ENCODE measurements at places on chromosomes 2 and 18.

GRCh38 chr18:26574958-26575864, 26.9 kb upstream of the KCTD1 start:
- DNase-seq = no peak

DNA sequence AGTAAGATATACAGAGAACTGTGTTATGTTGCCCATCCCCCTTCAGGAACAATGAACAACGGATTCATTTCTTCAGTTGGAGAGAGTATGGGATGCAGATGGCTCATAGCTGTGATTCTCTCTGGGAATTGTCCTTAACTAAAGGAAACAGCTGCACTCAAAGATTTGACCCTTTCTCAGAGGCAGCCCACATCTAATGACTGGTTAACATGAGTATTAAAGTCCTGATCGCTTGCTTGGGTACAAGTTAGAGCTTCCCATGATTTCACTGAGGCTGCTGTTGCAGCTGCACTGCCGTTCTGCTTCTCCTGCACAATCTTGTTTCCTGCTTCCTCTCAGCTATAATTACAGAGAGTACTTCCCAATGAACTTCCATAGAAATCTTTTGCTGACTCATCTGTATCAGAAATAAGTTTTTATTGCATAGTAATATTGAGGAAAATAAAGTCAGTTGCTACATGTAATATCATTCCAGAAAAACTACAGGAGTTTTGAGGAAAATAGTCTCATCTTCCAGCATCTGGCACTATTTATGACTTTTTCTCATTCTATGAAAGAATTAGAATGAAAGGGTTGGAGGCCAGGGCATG, 12.8 kb upstream of the SCN9A start:
- DNase-seq = no peak

DNA sequence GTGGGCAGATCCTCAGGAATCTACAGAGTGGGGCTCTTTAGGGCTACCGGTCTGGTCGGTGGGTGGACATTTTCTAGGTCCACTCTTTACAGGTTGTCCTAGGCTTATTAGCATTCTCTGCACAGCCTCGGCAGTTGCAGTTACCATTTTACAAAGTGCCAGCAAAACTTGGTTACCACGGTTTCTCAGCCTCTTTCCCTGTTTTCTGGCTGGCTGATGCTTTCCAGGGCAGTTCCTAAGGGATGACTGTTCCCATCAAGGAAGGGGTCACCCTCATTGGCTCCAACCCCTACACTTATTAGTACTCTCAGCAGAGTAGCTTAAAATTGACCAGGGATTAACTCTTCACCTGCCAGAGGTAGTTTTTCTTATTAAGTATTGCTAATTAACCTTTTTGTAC, 2.0 kb upstream of the AQP4 start:
- no peak for DNase-seq

DNA sequence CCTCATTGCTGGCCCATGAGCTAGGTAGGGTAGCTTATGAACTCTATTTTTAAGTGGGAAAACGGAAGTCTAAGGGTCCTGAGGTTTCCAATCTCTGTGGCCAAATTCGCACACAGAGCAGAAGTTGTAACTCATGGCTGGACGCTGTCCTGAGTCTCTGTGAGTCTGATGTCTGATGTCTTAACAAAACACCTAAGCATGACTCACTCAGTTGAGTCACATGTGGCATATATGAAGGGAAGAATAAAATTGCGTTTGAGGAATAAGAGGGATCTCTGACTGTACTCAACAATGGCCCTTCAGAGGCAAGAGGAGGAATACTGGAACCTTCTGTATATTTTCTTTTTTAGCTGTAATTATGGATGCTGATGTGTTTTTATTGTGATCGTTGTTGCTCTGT, 569.7 kb downstream of the RIT2 start:
- no peak for DNase-seq

DNA sequence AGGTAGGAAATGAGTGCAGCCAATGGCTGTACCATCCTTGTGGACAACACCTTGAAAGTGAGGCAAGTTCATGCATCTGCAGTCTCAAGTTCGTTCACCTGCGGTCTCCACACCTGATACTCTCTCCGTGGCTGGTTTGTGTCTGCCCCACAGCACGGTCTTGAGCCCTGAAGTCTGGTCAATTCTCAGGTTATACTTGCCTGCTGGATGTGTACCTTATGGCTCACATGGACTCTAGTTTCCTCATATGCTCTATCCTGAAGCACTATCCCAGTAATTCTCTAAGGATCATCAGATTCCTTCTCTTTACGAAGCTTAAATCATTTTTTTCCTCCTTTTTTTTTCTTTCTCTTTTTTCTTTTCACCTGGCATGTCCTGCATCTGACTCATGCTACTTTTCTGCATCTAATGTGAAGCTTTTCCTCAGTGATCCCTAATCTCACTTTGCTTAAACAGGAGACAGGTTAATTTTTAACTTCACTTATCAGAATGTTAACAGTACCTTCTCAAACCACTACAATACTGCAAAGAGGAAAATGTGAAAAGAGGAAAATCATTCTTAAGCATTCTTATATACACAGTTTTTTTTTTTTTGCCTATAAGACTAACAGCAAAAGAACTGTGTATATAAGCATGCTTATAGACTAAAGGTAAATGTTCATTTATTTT, 511.2 kb downstream of the SOX11 start:
- DNase-seq = no peak

GRCh38 chr2:7020468-7020867, 103.3 kb downstream of the RNF144A start:
- no peak for DNase-seq

DNA sequence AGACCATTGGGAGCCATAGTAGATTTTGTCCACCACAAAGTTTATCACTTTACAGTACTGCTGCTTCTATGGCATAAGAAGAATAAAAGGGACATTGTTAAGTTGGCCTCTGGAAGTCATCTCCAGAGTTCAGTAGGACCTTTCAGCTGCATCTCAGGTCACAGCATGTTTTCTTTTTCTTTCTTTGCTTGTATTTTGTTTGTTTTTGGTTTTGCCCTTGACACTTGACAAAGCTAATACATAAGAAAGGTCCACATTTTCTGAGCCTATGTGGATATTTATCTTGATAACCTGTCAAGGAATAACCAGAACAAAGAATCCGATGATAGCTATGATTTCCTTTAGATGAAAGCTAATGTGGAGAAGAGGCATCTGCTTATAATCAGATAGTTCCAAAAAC, 101.6 kb upstream of the XIRP2 start:
- DNase-seq = no peak

DNA sequence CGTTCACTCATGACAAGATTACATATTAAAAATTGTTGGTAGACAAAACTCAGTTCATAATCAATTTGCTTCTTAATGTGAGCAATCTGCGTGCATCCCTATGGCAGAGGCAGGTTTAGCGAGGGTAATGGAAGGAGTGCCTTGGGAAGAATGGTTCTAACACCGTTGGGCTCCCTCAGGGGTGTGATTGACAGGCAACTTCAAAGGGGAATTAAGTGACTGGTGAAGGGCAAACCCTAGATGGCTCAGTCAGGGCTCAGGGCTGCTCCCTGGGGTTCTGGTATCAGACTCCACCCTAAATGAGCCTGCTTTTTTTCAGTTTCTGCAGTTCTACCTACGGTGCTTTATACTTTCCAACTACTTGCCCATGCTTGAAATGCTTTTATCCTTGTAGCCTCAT, 419.5 kb upstream of the CELF4 start:
- DNase-seq = no peak

- no peak for DNase-seq
Observed at GRCh38 chr18:12438257-12438656, 30.5 kb downstream of the PRELID3A start.

GRCh38 chr2:110910423-110910822, 178.1 kb downstream of the ACOXL start:
- DNase-seq = no peak

DNA sequence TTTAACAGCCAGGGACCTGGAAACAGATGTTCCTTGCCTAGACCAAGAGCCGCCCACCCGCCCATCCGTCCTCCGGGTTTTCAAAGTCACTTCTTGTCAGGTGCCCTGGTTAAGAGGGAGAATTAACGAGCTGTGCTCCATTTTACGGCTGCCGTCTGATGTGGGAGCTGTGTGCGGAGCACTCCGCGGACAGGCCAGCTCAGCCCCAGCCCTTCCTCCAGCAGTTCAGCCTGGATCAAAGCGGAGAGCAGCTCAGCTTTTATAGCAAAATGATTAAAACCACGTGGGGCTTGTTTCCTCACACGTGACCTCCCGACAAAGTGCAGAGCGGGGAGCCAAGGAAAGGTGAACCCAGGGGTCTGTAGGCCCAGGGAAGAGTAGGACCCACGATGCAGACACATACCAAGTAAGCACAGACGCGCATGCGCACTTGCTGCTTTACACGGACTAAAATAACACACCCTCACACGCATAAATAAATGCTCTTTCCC, 46.1 kb upstream of the PKDCC start:
- DNase-seq = no peak

DNA sequence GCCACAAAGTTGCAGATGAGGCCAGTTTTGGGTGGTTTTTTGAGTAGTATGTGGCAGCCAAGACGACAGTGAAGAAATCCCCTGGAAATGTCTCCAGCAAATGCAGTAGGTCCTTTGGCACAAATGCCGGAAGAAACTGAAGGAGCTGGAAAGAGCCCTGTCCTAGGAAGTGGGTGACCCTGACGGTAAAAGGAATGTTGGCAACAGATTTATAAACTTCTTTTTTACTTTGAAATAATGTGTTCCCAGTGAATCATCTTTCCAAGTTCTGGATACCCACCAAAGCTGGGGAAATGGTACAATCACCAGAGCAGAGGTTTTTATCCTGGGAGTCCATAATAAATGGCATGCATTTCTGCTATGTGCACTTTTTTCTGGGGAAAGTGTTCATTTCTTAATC, 112.9 kb downstream of the CSRNP3 start:
- DNase-seq = no peak

- no peak for DNase-seq
Observed at GRCh38 chr2:152072011-152072410, 26.8 kb downstream of the CACNB4 start.

DNA sequence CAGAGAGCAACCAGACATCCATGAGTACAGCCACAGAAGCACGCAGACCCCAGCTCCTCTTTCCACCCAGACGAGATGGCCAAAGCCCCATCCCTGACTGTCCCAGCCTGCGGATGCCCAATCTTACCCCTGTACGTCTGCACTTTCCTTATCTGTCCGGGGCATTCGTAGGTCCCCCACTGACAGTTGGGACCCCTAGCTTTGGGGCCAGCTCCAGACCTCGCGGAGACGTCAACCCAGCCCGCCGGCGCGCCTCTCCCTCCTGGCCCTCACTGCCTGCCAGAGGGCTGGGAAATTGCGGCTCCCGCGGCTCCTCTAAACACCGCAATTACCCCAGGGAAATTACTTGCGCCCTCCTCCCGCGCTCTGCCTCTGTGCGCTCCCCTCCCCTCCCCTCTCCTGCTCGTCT, 2.3 kb downstream of the ECEL1 start:
- peak; percentile 18 for DNase-seq

DNA sequence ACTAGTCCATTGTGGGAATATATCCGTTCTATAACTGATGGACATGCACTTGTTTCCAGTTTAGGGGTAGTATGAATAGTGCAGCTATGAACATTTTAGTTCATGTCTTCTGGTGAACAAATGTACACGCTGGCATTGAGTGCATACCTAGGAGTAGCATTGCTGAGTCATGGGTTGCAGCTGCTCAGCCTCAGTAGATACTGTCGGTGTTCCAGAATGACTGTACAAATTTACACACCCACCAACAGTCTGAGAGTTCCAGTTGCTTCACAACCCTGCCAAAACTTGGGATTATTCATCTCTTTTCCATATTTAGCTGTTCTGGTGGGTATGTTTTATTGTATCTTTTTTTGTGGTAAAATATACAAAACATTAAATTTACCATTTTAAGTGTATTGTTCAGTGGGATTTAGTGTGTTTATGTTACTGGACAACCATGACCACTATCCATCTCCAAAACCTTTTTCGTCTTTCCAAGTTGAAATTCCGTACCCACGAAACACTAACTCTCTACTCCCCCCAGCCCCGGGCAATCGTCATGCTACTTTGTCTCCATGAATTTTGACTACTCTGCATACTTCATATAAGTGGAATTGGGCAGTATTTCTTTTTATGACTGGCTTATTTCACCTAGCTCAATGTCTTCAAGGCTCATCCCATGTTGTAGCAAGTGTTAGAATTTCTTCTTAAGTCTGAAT, 281.0 kb downstream of the PRKCE start:
- no peak for DNase-seq

- no peak for DNase-seq
Observed at GRCh38 chr2:167890739-167891138, 356.7 kb downstream of the STK39 start.

DNA sequence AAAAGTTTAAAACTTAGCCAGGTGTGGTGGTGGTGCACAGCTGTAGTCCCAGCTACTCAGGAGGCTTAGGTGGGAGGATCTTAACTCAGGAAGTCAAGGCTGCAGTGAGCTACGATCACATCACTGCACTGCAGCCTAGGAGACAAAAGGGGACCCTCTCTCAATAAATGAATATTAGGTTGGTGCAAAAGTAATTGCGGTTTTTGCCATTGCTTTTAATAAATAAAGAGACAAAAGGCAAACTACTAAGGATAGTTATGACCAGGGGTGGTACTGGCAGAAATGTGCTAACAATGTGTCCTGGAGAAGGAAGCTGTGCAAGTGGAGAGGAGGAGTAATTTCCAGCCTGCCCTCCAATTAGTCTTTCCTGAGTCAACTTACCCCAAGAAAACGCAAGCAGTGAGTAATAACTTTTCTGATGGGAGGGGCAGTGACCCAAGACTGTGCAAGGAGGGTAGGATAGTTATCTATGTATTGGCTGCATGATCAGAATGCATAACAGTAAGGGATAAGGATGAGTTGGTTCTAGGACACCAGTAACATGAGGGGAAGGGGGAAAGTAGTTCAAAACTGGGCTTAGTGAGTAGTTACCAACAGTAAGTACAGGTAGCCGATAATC, 1.5 kb downstream of the EXOC6B start:
- DNase-seq = no peak

DNA sequence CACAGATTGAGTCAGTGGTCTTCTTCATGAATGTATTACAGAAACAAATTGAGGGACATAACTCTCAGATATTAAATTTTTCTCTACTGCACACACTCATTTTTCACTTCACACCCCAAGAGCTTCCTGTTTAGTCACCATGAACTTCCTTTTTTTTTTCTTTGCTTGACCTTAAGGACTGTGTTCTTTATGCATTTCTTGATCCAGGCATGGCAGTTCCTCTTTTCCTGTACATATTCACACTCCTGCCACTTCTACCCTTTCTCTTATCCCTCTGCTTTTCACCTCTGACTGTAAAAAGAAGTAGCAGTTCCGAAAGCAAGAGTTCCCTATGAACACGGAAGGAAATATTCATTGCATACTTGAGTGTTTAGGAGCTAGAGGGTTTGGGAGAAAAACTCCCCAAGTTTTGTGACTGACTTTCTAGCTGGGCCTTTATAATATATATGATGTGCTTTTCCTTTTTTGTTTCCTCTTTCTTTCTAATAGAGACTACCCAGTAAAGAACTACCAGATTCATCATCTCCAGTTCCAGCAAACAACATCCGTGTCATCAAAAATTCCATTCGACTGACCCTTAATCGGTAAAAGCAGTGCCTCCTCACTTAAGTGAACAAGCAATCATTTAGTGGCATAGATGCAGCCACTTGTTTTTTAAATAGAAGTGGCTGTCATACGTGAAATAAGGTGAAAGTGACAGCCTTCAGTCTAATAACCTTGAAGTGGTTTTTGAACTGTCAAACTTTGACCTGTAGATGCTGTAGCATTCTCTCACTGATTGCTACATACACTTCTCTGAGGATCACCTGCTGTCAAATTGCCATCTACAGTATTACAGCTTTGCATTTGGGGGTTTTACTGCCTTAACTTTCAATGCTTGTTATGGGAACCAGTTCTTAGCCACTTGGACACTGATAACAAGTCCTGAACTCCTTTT, 40.8 kb downstream of the PAPOLG start:
- no peak for DNase-seq
